Activated CD4-positive, alpha-beta T cell treated with anti-CD3 and anti-CD28 coated beads, Interleukin-2, amount 50 U/mL, for 4 hours (primary cell): ENCODE measurements at places on chromosomes 12 and 14.
A peak's percentile ranks its signal among the peaks of the same experiment; 100 is the strongest.

DNA sequence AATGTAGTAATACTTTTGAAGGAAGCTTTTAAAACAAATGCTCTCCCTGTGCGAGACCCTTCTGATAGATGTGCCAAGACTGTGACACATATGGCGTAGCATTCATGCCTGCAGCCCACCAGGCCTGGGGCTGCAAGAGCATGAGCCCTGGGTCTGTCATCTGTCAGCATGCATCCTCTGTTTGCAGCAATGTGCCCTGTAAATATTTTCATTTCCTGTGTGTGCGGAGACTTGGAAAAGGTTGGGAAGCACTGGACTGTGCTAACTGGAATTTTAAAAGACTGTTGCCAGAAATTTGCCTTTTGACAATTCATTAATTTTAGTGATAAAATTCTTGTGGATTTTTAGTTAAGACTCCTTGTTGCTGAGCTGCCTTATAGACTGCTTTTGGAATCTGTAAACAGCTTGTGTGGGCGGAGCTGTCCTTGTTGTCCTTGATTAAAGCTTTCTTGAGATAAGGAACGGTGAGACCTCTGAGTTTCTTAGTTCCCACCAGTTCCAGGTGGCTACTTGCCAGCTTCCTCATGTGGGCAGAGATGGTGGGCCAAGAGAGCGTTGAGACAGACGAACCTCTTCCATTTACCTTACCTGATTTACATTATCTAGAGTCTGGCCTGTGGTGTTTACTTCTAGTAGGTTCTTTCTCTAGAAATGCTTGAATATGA, 23.4 kb downstream of the MARK3 start:
- DNase-seq: no peak

- DNase-seq: no peak
These were observed 298.1 kb upstream of the RTL1 start for GRCh38 chr14:101201535-101202151.

- DNase-seq: no peak
These were observed 4.9 kb upstream of the KLHL33 start for GRCh38 chr14:20440882-20441281.

GRCh38 chr12:21546716-21547115, 20.6 kb downstream of the SPX start:
- DNase-seq: no peak

DNA sequence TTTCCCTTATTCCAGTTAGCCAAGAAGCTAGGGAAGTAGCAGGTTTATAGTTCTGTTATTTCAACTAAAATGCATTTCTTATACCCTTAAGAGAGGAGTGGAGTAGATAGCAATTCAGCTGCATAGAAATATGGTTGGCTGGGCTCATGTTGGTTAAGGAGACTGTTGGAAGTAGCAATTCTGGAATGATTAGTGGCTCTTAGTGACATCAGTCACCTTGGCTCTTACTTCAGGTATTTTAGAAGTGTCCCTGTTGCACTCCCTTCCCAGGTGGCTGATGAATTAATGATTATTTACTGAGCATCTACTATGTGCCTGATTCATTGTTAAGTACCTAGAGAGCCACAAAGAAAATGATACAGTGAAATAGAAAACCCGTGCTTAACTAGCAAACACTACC, 128.1 kb downstream of the MGST1 start:
- no peak for DNase-seq

- peak; percentile 94 for DNase-seq
These were observed 16.8 kb downstream of the MMP14 start for GRCh38 chr14:22852940-22853767.

DNA sequence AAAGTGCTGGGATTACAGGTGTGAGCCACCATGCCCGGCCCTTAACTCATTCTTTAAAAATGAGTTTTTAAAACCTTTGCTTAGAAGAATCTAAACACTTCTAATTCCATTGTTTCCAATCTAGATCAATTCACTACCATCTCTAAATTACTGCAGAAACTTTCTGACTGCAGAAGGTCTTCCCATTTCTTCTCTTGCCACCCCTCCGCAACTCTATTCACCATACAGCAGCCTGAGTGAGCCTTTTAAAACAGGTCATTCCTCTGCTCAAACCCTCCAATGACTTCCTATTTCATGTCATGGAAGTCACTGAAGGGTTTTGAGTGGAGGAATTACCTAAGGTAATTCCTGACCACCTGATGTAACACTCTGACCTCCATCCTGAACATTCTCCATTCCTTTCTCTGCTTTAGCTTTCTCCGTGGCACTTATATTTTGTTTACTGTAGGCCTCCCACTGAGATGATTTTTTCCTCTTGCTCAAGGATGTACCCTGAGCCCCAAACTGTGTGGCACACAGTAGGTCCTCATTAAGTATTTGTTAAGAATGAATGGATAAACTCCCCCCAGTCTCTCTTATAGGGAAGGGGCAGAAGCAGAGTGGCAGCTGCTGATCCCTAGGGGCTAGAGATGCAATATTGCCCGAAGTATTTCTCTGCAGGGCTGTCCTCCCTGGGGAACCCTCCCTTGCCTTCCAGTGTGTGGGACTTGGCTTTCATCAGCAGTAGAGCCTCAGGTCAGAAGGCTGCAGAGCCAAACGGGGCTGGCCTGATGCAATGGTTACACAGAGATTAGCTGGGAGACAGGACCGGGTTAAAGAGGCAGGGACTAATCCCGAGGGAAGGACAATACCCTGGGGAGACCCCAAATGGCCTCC, 1.2 kb downstream of the DDIT3 start:
- DNase-seq: no peak

DNA sequence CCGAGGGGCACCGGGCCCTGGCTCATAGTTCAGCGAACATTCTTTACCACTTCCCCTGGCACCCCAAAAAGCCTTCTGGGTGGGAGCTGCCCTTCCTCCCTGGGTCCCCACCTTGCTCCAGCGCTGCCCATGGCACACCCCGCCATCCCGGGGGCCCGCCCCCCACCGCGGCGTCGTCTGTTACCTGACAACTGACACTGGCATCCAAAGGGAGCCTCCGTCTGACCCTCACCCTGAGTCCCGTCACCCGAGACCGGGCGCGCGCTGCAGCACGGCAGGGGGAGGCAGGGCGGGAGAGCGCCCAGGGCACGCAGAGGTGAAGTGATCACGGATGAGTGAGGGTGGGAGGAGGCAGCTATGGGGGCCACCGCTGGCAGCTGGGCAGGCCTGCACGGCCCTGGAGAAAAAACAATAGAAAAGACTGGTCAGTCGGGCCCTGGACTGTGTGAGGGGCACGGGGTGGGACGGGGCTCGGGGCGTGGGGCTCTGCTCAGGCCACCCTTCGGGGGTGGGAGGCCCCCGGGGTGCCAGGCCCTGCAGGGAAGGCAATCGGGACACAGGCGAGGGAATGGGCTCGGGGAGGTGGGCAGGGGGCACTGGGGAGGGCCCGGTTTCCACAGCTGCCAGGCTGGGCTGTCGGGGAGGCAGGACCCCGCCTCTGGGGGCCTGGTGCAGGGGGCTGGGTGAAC, 40.7 kb downstream of the BCL11B start:
- no peak for DNase-seq

DNA sequence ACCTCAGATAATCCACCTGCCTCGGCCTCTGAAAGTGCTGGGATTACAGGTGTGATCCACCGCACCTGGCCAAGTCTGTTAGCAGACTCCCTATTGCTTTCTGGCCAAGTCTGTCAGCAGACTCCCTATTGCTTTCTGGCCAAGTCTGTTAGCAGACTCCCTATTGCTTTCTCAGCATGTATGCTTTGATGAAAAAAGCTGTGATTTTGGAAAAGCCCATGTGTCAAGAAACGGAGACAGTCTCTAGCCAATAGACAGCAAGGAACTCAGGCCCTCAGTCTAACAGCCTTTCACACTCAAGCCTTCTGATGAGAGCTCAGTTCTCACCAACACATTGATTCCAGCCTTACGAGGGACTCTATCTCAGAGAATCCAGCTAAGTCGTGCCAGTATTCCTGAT, 158.8 kb upstream of the KRR1 start:
- no peak for DNase-seq

DNA sequence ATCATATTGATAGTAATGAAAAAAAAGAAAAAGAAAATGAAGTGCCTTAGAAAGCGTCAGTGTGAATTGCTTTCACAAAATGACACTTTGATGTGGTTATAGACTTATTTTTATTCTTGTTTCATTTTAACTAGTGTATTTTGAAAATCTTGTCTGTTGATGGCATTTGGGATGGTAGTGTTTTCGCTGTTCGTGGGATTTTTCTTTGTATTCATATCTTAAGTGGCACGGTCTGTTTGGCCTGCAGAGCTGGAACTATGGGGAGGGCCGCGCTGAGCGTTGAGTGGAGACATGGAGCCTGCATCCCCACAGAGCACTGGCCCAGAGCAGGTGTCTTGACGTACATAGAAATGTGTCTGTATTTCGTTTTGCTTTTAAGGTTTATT, 61.6 kb downstream of the WDR20 start:
- DNase-seq: no peak
